ENCODE measurements at places on chromosomes 16 and 17.

- DNase-seq = peak; percentile 73
Measured at GRCh38 chr16:28925386-28926228, 569 bp upstream of the RABEP2 start.

- DNase-seq = no peak
Measured at GRCh38 chr17:47815106-47815918, 6.3 kb downstream of the OSBPL7 start.

GRCh38 chr17:4743216-4743615 is 3.5 kb upstream of the CXCL16 start:
- no peak for DNase-seq

- DNase-seq = no peak
Measured at GRCh38 chr17:75909051-75909811, 4.5 kb upstream of the MRPL38 start.

DNA sequence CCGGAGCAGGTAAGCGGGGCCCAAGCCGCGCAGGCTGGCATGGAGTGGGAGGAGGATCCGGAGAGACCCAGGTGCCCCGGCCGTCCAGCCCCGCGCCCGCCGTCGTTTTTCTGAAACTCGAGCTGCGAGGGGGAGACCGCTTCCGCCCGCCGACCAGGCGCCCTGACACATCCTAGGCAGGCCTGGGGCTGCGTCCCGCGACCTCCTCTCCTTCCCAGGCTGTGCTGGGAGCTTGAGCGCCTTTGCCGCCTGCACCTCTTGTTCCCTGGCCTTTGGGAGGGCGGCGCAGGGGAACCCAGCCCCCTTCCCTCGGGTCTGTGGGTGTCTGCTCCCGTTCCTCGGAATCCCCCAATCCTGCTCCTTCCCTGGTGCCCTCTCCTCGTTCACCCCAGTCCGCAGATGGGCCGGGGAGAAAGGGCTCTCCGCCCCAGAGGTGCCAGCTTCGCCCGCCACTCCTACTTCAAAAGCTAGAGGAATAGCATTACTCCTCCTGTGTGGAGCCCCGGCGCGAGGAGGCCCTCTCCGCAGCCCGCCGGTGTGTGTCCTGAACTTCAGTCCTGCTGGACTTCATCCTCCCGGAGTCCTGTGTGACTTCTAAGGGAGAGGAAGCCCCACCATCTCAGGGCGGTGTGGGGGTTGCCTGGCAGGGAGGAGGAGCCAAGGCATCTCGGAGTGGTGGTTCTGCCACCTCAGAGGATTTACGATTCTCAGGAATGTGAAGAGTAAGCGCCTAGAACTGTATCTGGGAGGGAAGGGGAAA is 1.0 kb downstream of the NHERF1 start:
- no peak for DNase-seq

DNA sequence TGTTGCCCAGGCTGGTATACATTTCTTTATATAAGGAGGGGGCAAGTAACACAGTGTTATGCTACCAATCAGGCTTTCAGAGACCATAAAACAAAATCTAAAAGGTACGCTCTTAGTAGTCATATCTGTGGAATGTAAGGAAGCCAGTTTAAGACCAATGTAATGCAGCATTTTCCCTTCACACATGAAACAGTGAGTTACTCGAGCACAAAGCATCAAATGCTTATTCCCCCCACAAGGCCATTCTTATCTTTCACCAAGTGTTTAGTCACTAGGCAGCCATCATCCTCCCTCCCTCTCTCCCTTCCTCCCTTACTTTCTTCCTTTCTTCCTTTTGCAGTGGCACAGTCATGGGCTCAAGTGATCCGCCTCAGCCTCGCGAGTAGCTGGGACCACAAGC is 12.8 kb downstream of the HMOX2 start:
- DNase-seq = no peak

DNA sequence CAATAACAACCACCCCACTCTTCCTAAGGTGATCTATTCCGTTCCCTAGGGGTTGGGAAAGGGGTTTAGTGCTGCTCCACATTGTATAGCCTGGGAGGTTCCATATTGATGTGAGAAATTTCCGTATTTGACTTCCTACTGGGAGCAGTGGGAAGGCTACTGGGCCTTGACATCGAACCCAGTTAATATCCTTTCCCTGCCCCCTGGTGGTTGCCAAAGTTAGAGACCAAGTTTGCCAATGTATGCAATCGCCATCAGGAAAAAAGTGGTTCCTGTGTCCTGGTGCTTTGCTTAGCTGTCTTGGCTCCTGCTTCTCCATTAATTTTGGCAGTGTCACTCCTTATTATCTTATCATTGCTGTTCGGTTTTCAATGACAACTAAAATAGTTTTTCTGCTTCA is 914.9 kb downstream of the KCNJ2 start:
- no peak for DNase-seq

DNA sequence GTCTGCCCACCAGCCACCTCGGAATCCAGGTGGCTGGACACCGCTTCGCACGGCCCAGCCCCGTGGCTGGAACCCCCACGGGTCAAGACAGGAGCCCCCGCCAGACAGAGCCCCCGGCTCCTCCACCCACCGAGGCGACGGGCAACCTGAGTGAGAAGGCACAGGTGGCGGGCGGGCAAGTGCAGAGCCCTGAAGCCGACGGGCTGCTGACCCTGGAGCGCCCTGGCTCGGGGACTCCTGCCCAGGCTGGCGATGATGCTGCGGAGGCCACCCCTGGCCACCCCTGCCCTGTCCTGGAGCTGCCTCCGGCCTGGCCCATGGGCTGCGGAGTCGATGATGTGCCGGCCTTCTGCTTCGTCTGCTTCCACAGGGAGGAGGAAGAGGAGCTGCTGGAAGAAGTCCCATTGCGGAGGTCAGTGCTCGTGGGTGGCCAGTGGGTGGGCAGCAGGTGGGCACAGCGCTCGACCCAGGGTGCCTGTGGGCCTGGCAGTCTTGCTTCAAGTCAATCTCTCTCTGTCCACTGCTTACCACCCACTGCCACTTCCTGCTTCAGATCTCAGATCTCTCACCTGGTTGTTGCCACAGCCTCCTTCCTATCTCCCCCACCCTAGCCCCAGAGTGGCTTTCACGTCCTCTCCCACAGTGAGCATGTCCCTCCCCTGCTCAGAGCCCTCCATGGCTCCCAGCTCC is 33.1 kb upstream of the SBK1 start:
- DNase-seq = no peak

DNA sequence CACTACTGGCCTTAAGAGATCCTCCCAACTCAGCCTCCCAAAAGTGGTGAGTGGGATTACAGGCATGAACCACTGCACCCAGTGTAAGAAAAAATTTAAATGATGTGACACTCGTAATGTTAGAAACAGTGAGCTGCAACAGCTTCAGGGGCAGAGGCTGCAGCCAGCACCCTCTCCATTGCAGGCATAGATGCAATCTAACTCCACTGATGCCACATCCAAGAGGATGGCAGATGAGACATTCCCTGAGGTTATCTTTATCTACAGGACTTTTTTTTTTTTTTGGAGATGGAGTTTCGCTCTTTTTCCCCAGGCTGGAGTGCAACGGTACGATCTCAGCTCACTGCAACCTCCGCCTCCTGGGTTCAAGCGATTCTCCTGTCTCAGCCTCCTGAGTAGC is 19.9 kb downstream of the ZCCHC14 start:
- no peak for DNase-seq
